ENCODE measurements at places on chromosomes 4 and X. TPM values are rescaled to one million over a fixed set of nuclear protein-coding genes. Genes with fewer than 3 reads are reported as not detected.

- no peak for DNase-seq
- no peak overlapping the region for H3K27ac ChIP-seq
- no peaks in the 10 kb centered on the region for H3K4me1 ChIP-seq
- H3K4me3 ChIP-seq, result no peak overlapping the region
- no peaks in the 10 kb centered on the region for H3K36me3 ChIP-seq
These were observed 419.7 kb downstream of the FAT4 start for GRCh38 chr4:125734504-125734903.

TACR3 gene
- not detected for polyA plus RNA-seq

- no peak for DNase-seq
- no peaks in the 10 kb centered on the region for H3K4me1 ChIP-seq
- H3K4me3 ChIP-seq, result no peak overlapping the region
These were observed 17.1 kb downstream of the SLC34A2 start for GRCh38 chr4:25672756-25673155.

CXorf65 gene
- 4.9 TPM for polyA plus RNA-seq

ATP1B4 gene
- not detected for polyA plus RNA-seq

- H3K4me3 ChIP-seq, result no peak overlapping the region
- no peak overlapping the region for H3K27ac ChIP-seq
- H3K36me3 ChIP-seq, result no peaks in the 10 kb centered on the region
- DNase-seq, result no peak
- no peaks in the 10 kb centered on the region for H3K4me1 ChIP-seq
- H3K27me3 ChIP-seq, result no peaks in the 10 kb centered on the region
These were observed 16.2 kb downstream of the GATB start for GRCh38 chr4:151744614-151745013.

DNA sequence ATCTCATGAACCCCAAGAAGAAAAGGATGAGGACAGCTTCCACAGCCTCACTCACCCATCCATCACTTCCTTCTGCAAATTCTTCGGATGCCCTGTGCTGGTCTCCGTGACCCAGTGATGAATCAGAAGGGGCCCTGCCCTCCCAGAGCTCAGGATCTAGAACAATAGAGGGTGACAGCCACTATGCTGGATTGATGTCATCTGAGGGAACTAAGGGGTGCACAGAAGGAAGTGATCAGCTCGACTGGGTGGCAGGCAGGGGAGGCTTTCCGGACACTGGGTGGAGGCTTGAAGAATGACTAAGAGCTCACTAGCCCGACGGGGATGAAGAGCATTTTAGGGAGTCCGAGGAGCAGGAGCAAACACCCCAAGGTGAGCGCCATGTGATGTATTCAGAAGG, 1.4 kb upstream of the ZNF185 start:
- no peaks in the 10 kb centered on the region for H3K27me3 ChIP-seq
- no peak overlapping the region for H3K27ac ChIP-seq
- no peak for DNase-seq
- H3K4me1 ChIP-seq, result no peaks in the 10 kb centered on the region

SAGE1 gene
- not detected for polyA plus RNA-seq

GRCh38 chrX:12076046-12076445, 62.2 kb upstream of the FRMPD4 start:
- no peaks in the 10 kb centered on the region for H3K27me3 ChIP-seq
- H3K36me3 ChIP-seq, result no peaks in the 10 kb centered on the region
- no peak overlapping the region for H3K4me3 ChIP-seq
- H3K27ac ChIP-seq, result no peak overlapping the region
- no peak for DNase-seq
- H3K4me1 ChIP-seq, result no peaks in the 10 kb centered on the region

- no peak overlapping the region for H3K4me3 ChIP-seq
- H3K27ac ChIP-seq, result no peak overlapping the region
- no peak for DNase-seq
- no peaks in the 10 kb centered on the region for H3K27me3 ChIP-seq
- H3K36me3 ChIP-seq, result no peaks in the 10 kb centered on the region
These were observed 85.9 kb upstream of the PAQR3 start for GRCh38 chr4:79025170-79025569.

- H3K27ac ChIP-seq, result no peak overlapping the region
- peaks cover 20% of the 10 kb centered on the region for H3K4me1 ChIP-seq
- H3K27me3 ChIP-seq, result peaks cover 34% of the 10 kb centered on the region
- H3K36me3 ChIP-seq, result no peaks in the 10 kb centered on the region
- peak; percentile 17 for DNase-seq
These were observed 752 bp downstream of the FRAS1 start for GRCh38 chr4:78057600-78058550.

SH3BP2 gene
- 35.7 TPM for polyA plus RNA-seq

MAGEA9 gene
- polyA plus RNA-seq, result not detected

DNA sequence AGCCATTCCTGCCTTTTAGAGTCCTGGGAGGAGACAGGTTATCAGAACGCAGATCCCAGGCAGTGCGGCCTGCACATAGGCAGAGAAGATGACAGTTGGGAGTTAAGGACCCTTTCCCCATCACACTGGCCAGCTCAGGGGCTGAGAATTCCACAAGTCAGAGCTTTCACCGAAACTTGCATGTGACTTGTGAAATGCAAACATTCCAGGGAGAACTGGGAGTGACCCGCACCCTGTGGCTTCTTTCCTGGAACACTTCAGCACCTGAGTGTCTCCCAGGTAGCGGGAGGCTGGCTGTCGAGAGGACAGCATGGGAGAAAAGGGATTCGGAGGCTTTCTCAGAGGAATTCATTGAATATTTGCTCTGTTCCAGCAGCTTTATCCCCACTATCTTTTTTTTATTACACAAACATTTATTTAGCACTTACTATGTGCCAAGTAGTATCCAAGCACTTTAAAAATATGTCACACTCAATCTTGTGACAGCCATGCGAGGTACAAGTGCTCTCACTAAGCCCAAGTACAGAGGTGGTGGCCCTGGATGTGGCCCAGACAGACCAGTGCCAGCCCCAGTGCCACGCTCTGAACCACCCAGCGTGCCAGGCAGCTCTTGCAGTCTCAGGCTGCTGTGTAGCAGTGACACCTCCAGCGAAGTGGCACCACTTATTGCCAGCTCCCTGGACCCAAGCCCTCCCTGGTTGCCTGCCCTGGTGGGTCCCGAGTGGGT, 100.5 kb downstream of the PHKA2 start:
- no peak overlapping the region for H3K4me3 ChIP-seq
- H3K27me3 ChIP-seq, result no peaks in the 10 kb centered on the region
- DNase-seq, result no peak
- no peak overlapping the region for H3K27ac ChIP-seq
- H3K4me1 ChIP-seq, result peaks cover 15% of the 10 kb centered on the region

GRCh38 chr4:173024203-173024602, 144.4 kb upstream of the GALNT7 start:
- no peaks in the 10 kb centered on the region for H3K36me3 ChIP-seq
- no peaks in the 10 kb centered on the region for H3K4me1 ChIP-seq
- H3K4me3 ChIP-seq, result no peak overlapping the region
- H3K27ac ChIP-seq, result no peak overlapping the region
- H3K27me3 ChIP-seq, result no peaks in the 10 kb centered on the region
